ENCODE measurements at places on chromosomes 12 and 14. TPM values are rescaled to one million over a fixed set of nuclear protein-coding genes. Genes with fewer than 3 reads are reported as not detected.

The IAPP gene
- not detected for total RNA-seq

The VRTN gene
- total RNA-seq, result 0.09 TPM

The CLEC6A gene
- total RNA-seq, result not detected

The TPH2 gene
- not detected for total RNA-seq

- no peak for DNase-seq
Observed at GRCh38 chr14:53622447-53622846, 334.2 kb downstream of the BMP4 start.

GRCh38 chr12:76628745-76629144 lies 69.2 kb upstream of the OSBPL8 start:
- DNase-seq, result no peak

DNA sequence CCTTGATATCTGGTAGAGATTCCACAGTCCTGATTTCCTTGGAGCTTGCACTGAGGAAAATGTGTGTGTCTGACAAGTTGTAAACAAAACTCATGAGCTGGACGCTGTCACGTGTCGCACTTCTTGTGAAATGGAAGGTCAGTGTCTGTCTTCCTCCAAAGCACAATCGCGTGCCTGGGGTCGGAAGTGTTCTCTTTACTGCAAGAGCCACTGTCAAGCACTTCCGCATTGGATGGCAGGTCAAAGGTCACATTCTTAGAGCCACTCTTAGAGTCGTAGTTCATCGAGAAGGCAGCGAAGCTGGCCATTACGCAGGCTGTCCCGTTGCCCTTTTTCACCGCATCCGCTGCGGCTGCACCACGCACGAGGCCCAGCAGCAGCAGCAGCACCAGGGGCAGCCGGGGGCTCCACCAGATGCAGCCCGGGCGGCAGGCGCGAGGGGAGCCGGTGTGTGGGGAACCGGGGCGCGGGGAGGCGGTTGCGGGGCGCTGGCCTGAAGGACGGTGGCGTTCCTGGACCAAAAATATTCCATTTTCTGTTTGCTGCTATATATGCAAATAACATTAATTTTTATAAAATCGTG lies 45.0 kb downstream of the LRTM2 start:
- DNase-seq, result no peak

DNA sequence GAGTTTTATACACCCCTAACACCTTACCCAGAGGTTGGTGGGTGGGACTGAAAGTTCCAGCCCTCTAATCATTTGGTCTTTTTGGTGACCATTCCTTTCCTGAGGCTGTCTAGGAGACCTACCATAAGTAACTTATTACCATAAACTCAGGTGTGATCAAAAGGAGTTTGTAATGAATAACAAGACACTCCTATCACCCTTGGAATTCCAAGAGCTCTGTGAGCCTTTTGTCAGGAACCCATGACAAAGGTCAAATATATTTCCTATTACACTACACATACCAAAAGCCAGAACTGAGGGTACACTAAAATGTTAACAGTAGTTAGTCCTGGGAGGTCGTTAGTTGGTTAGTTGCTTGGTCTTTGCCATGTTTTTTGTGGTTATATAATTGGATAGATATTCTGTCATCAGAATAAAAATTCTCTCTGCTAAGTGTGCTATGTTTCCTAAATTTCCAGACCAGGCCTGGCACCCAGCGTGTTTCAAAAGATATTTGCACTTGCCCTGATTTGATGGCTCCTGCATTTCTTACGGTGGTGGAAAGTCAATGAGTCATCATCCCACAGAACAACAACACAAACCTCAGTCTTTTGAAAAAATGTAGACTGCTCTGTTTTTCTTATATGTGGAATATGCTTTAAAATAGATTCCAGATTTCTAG lies 27.0 kb upstream of the AKAP5 start:
- no peak for DNase-seq

DNA sequence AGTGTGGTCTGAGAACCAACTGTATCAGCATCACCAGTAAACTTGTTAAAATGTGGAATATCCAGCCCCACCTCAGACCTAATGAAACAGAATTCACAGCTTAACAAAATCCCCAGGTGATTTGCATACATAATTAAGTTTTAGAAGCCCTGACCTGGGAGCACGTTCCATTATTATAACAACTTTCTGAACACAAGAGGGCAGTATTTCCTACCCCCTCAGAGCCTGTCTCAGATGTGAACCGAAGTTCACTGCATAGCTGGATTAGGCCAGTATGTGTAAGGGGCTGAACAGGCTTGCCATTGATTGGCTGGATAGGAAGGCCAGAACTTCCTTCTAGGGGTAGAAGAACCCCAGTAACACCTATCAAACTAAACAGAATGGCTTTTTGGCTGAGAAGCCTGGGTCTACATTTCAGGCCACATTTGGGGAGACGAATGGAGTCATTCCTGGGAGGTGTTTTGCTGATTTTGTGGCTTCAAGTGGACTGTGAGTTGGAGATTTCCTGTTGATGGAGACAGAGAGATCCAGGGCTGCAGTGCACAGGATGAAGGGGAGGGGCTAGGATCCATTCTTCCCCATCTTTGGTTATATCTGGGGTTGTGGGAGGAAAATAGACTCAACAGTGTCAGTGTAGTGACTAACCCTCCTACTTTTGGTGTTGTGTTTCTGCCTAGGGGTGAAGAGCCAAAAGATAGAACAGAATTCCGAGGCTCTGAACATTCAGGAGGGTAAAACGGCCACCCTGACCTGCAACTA lies 94.7 kb upstream of the OR4E1 start:
- DNase-seq, result peak; percentile 30

GRCh38 chr12:115037830-115038229 lies 353.9 kb upstream of the TBX3 start:
- DNase-seq, result no peak

DNA sequence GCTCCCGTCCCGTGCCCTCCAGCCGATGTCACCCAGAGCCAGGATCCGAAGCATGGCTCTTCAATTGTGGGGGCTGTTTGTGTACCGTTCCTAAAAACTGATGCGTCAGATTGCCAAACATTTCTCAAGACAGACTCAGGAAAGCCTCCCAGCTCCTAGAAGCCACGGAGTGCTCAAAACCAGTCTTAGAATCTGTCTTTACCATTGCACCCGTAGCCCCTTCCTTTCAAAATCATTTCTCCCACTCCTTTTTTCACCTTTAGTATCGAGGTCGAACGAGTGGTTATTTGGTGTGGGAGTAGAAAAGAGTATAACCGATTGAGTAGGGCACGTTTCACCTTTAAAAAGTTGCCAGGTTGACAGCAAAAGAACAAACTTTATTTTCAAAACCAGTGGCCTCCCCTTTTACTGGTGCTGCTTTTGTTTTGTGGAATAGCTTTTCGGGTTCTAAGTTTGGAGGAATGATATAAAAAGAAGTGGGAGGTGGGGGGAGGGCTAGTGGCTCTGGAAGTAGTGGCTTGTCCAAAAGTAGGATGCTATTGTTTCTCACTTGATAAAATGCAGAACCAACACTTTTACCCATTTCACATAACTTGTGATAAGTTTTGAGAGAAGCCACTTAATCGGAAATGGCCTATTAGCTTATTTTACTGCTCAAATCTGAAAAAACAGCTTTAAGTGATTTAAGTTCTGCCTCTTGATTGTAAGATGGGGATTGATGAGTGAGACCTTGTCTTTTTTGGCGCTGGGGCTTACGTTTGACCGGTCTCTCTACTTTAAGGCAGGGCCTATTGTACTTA lies 803 bp downstream of the STK38L start:
- DNase-seq, result no peak

GRCh38 chr12:68905733-68906132 lies 27.2 kb downstream of the CPM start:
- no peak for DNase-seq

- no peak for DNase-seq
Observed at GRCh38 chr12:2355604-2356003, 302.8 kb downstream of the CACNA1C start.

DNA sequence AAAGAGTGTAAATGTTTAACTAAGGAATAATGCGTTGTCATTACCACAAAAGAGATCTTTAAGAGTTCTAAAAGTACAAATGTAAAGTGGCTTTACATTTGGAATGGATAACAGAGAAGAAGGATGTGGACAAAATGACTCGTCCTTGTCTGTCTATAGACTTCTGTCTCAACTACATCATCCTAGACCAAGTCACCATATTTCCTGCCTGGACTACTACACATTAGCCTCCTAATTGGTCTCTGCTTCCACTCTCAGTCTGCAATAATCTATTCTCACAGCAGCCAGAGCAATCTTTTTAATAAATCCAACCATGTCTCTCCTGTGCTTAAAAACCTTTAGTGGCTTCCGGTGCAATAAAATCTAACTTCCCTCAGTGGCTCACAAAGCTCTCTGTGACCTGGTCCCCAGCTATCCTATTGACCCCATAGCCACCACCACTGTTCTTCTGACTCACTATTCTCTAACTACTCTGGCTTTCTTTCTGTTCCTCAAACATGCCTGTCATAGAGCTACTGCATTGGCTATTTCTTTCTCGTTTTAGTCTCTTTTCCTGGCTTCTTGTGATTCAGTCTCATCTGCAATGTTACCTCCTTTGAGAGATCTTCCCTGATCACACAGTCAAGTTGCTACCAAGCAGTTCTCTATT lies 91.1 kb downstream of the MYF5 start:
- DNase-seq, result no peak

GRCh38 chr12:39928181-39928899 lies 177.5 kb downstream of the SLC2A13 start:
- no peak for DNase-seq

- DNase-seq, result no peak
Observed at GRCh38 chr14:94638961-94639817, 27.0 kb downstream of the SERPINA3 start.

- no peak for DNase-seq
Observed at GRCh38 chr14:88129306-88130056, 124.5 kb downstream of the GPR65 start.

DNA sequence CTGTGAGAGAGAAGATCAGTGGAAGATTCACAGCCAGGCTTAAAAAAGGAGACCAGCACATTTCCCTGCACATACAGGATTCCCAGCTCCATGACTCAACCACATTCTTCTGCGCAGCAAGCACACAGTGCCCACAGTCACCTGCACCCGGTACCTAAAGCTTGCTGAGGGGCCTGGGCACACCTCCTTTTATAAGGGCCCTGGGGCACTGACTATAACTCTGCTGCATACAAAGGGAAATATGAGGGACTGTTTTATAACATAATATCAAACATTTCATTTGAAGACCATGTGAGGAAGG lies 322.9 kb downstream of the DAD1 start:
- no peak for DNase-seq

- no peak for DNase-seq
Observed at GRCh38 chr14:66361013-66361412, 125.2 kb upstream of the CCDC196 start.

DNA sequence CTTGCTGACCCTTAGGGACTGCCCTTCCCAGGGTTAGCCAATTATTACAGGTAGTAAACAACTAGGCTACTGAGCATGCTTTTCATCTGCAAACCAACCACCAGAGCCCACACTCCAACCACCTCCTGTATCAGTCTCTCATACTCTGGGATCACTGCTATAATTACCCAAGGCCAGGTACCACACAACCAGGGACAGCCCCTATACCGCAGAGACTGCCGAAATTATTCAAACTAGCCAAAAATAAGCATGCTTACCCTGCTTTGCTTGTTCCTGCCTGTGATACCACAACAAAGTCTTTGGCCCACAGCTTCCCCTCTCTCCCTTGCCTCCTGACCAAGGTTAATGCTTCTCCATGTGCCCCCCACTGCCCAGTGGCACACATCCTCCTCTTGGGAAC lies 197.6 kb upstream of the SRRM4 start:
- DNase-seq, result no peak

GRCh38 chr12:52217223-52217622 lies 15.8 kb upstream of the KRT7 start:
- DNase-seq, result no peak

DNA sequence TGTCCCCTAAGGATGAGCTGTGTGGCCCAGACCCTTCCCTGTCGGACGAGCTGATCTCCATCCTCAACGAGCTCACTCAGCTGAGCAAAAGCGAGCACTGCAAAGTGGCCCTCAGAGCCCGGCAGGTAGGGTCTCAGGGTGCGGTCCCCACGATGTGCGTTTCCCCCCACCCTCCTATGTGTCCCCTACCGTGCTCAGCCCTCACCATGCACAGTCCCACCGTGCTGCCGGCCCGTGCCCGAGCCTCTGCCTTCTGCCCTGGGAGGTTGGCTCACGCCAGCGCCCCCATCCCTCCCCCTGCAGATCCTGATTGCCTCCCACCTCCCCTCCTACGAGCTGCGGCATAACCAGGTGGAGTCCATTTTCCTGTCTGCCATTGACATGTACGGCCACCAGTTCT lies 86.6 kb downstream of the FOXN4 start:
- DNase-seq, result no peak

DNA sequence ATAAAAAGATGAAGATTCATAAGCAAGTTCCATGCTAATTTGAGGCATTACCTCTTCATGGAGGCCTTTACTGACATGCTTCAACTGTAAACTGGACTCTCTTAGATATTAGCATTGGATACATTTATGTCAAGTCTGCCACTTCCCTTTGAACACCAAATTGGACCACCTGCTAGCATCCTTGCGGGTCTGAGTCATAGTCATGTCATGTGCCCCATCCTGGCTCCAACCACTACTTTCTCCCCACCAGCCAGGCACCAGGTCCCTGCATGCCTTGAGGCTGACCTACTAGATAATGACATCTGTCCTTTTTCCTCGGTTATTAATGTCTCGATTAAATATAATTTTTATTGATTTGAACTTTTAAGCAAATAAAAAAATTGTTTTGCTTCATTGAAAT lies 32.9 kb upstream of the EEA1 start:
- DNase-seq, result no peak

DNA sequence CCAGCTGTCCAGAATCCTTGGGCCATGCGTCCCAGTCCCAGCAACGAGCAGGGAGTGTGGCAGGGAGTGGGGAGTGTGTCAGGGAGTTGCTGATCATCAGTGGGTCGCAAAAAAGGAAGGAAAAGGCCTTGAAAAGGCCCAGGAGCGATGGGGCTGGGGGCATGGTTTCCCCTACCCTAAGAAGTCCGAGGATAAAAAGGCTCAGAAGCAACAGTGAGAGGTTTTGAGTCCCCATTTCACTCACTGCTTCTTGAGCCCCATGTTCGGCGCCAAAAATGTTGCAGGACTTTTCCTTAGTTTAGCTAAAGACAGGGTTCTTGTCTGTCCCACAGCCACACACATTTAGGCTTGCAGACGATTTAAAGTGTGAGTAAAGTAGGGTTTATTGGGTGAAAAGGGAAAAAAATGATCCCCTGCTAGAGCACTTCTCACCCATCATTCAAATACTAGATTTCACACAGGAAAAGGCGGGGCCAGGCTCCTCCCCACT lies 189.5 kb downstream of the KCNC2 start:
- DNase-seq, result peak; percentile 1

All from K562 (cell line).